ENCODE measurements at places on chromosomes 1 and 21.

DNA sequence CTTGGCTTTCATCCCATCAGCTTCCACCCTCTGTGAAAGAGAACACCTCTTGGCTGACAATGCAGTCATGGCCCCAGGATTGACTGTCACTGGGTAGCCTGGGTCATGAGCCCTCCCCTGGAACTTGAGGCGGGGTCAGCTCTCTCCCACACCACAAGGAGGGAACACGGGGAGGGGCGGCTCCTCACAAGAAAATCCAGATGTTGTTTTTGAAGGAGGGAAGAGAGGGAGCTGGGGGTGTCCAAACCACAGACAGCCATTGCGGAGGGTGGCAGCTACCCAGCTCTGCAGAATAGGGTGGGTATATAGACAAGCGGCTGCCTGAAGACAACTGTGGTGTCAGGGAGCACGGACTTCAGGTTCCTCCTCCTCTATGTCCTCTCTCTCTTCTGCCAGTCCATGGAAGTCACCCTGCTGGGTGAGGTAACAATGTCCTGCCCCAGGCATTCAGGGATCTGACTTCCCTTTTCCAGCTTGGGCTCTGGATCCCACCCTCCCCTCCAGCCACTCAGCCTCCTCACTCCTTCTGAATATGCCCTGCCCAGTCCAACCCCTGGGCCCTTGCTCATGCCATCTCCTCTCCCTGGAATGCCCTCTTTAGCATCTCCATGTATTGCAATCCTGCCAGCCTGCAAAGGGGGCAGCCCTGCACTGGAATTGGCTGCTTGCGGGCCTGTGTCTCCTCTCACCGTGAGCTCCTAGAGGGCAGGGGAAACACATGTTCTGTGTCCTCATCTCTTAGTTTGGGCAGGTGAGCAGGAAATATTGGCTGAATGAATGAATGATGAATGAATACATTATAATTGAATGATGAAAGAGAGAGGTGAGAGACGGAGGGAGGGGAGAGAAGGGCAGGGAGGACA is 60.9 kb upstream of the RUNX3 start:
- no peak for DNase-seq

- no peak for DNase-seq
Measured at GRCh38 chr1:21861602-21862429, 49.8 kb downstream of the LDLRAD2 start.

GRCh38 chr1:56414728-56415224 is 164.6 kb downstream of the PLPP3 start:
- no peak for DNase-seq

DNA sequence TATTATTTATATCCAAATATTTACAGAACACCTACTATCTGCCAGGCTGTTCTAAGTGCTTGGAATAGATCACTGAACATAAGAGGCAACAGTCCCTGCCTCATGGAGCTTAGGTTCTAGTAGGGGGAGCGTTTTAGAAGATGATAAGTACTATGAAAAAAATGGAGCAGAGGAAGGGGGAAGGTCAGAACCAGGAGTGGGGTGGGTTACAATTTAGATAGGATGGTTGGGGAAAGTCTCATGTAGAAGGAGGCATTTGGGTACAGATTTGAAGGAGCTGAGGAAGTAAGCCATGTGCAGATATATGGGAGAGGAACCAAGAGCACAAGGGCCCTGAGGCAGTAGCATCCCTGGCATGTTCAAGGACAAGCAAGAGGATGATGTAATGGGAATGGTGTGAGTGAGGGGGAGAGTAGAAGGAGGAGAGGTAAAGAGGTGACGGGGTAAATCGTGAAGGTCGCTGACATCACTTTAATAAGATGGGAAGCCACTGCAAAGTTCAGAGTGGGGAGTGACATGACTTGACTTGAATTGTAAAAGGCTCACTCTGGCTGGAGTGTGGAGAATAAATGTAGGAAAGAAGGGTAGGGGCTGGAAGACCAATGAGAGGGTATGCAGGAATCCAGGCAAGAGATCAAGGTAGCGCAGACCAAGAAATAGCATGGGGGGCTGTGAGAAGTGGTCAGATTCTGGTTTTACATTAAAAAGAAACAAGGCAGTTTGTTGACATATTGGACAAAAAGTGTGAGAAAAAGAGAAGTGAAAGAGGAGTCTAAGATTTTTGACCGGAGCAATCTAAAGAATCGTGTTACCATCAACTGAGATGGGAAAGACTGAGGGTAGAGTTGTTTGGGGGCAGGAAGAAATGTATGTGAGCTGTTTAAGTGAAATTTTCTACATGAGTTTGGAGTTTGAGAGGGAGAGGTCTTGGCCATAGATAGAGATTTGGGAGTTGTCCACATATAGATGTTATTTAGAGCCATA is 92.6 kb downstream of the LPAR3 start:
- no peak for DNase-seq

Data from naive thymus-derived CD8-positive, alpha-beta T cell (primary cell).